Nephron progenitor cell (in vitro differentiated cells): ENCODE measurements at places on chromosomes 11 and 22.

DNA sequence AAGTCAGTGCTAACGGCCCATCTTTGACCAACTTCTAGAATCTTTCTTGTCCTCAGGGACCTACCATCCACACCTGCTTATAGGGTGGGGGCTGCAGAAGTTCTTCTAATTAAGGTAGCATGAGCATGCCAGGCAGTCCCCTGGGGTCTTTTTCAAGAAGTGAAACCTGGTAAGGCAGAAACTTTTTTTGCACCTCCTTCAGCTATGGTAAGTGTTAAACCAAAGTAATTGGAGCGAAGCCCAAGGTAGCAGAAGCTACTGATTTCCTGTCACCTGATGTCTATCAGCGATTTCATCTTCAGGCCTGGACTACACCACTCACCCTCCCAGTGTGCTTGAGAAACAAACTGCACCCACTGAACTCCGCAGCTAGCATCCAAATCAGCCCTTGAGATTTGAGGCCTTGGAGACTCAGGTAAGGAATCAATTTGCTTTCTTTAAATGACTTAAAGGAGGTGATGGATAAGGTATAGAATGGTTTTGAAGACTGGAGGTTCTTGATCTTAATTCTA lies at the start of gene MS4A1:
Gene MS4A1 (plus strand): TSS at position 317 of the 512 bp plus-strand sequence. CDS start 6,528 bp downstream, outside the sequence.
- no peak for DNase-seq

GRCh38 chr11:64583296-64584262 lies 7.4 kb upstream of the SLC22A12 start:
- no peak for DNase-seq

- peak; percentile 85 for DNase-seq
Measured at GRCh38 chr22:42283278-42284201, 13.1 kb upstream of the TCF20 start.

GRCh38 chr11:104490182-104490581 lies 326.2 kb upstream of the PDGFD start:
- DNase-seq = no peak

GRCh38 chr11:88345949-88346348 lies 8.4 kb upstream of the CTSC start:
- DNase-seq = no peak
